ENCODE measurements at places on chromosomes 6 and 20.

- DNase-seq, result no peak
- H3K36me3 ChIP-seq, result no peaks in the 10 kb centered on the region
- H3K4me1 ChIP-seq, result peaks cover 2% of the 10 kb centered on the region
- peaks cover 22% of the 10 kb centered on the region for H3K27me3 ChIP-seq
- H3K27ac ChIP-seq, result no peak overlapping the region
- peak overlapping the region; percentile 76 for H3K4me3 ChIP-seq
Observed at GRCh38 chr6:29723666-29724588, 693 bp downstream of the HLA-F start.

DNA sequence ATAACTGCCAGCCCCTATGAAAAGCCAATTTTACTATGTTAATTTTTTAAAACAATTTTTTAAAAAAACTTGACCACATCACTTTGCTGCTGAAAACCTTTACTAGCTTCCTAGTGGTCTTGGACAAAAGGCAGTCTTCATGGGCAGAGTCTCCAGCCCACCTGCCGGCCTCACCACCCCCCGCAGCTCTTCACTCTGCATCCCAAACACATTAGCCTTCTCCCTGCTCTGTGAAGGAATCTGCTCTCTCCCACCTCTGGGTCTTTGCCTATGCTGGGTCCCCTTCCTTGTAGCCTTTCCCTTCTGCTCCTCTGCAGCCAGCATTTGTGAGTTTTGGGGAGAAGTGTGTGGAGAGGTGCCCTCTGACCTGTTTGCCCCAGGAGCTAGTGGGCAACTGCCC is 170.7 kb upstream of the MLN start:
- H3K36me3 ChIP-seq, result peaks cover 2% of the 10 kb centered on the region
- no peak overlapping the region for H3K4me3 ChIP-seq
- no peak overlapping the region for H3K27ac ChIP-seq
- peaks cover 57% of the 10 kb centered on the region for H3K27me3 ChIP-seq
- peak; percentile 57 for DNase-seq

DNA sequence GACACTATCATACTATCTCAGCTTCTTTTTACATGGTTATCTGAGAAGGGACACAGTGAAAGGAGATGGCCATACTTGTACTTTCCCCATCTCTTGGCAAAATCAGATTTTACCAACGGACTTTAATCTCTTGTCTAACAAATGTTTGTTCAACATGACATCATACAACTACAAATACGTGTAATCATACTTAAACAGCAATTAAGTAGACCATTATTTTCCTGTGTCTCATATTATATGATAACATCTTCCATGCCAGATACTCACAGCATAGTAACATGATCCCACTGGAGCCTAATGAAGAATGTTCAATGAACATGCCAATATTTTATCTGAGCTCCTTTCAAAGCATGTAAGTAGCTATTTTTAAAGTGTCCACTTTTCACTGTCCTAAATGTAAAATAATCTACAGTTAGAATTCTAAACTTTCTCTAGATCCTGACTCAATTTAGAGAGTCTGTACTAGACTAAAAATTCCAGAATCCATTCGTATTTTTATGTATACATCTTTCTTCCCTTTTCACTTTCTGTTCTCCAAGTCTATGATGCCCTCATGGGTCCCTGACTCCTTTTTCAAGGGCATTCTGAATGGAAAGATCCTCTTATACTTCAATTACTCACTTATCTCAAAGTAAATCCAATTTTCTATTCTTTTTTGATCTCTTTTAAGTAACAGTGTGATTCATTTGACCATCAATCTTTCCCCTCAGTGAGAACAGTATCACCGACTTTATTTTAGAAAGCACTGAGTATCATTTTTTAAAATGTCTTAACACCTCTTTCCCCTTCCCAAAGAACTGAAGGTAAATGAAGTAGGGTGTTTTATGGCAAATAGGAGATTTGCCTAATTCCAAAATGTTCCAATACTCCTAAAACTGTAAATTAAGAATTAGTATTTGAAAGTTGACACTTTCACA is 133.5 kb downstream of the CDK19 start:
- peak overlapping the region; percentile 6 for H3K27ac ChIP-seq
- no peaks in the 10 kb centered on the region for H3K36me3 ChIP-seq
- DNase-seq, result no peak
- H3K4me1 ChIP-seq, result peaks cover 7% of the 10 kb centered on the region
- H3K4me3 ChIP-seq, result no peak overlapping the region

DNA sequence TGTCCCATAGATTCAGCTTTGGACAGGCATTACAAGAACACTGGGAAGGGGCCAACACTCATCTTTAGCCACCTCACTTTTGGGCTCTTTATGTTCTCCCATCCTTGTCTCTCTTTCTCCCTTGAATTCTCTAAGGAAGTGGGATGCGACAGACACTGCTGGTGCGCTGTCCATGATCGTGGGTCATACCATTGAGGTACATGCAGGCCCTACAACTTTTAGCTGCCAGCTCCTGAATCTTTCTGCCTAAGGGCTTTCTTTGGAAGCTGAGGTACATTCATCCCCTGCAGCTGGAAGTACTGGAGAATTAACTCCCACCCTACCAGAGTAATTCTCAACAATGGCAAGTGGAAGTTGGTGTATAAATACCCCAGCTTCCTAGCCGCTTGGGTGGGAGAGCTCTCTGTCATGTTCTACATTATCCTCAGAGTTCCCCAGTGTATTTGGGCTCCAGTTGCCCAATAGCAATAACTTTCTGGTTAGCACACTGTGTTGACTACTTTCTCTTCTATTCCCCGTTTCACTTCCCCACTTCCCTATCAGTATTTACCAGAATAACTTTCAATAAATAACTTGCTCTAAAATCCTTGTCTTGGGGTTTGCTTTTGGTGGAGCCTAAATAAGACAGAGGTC is 309.4 kb upstream of the RNF24 start:
- H3K36me3 ChIP-seq, result no peaks in the 10 kb centered on the region
- no peak overlapping the region for H3K27ac ChIP-seq
- H3K27me3 ChIP-seq, result no peaks in the 10 kb centered on the region
- H3K4me1 ChIP-seq, result no peaks in the 10 kb centered on the region
- H3K4me3 ChIP-seq, result no peak overlapping the region

GRCh38 chr6:135970750-135971149 is 119.2 kb downstream of the PDE7B start:
- H3K27ac ChIP-seq, result no peak overlapping the region
- no peak overlapping the region for H3K4me3 ChIP-seq
- H3K27me3 ChIP-seq, result no peaks in the 10 kb centered on the region
- DNase-seq, result no peak
